ENCODE measurements at places on chromosomes 2 and 18.
A peak's percentile ranks its signal among the peaks of the same experiment; 100 is the strongest.

GRCh38 chr2:239779584-239779983, 245.6 kb downstream of the NDUFA10 start:
- no peak for DNase-seq

- no peak for DNase-seq
Observed at GRCh38 chr2:212505586-212505985, 33.0 kb downstream of the ERBB4 start.

GRCh38 chr2:113829761-113830160, 60.1 kb upstream of the ACTR3 start:
- no peak for DNase-seq

DNA sequence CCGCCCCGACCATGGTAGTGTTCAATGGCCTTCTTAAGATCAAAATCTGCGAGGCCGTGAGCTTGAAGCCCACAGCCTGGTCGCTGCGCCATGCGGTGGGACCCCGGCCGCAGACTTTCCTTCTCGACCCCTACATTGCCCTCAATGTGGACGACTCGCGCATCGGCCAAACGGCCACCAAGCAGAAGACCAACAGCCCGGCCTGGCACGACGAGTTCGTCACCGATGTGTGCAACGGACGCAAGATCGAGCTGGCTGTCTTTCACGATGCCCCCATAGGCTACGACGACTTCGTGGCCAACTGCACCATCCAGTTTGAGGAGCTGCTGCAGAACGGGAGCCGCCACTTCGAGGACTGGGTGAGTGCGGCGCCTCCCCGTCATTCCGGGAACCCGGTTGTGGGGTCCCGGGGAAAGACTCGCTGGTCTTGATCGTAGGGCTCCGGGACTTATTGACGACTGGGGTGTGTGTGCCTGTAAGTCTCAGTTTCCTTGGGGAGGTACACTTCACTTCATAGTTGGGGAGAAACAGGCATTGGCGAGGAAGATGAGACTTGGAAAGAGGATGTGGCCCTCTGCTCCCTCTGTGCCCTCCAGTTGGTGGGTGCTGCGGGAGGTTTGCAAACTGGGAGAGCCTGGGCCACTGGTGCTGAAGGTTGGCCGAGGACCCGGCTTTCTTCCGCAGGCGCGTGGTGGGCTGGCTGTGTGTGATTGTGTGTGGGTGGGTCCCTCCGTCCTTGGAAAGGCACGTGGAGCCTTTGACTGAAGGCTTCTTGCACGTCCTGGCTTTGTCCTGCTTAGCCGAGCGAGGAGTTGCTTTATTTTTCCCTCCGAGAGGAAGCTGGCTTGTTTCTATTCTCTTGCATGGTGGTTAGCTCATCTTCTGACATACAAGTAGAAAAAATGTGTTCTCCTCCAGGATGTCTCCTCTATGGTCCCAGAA, 886 bp downstream of the PRKCE start:
- peak; percentile 28 for DNase-seq

DNA sequence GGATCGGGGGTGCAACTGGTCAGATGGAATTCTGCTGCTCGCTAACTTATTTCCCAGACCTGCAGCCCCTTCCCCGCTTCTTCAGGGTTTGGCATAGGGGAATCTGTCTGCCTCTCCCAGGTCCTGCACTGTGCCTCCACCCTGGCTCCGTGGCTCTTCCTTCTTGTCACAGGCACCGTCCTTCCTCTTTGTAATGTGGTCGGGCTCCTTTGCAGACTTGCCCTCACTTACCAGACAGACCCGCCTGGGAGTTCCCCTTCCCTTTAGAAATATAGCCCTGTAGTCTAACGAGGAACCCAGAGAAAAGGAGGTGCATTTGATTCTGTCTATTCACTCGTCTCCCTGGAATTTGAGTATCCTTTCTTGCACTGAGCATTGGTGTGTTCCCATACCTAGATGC, 63.9 kb upstream of the PAX8 start:
- no peak for DNase-seq

- no peak for DNase-seq
Observed at GRCh38 chr2:74186038-74186437, 7.4 kb upstream of the MOB1A start.

GRCh38 chr2:23363831-23364230, 21.1 kb upstream of the KLHL29 start:
- DNase-seq: no peak

GRCh38 chr18:42936289-42936688, 179.2 kb downstream of the RIT2 start:
- no peak for DNase-seq

- DNase-seq: no peak
Observed at GRCh38 chr2:219595256-219595655, 2.4 kb upstream of the STK11IP start.

DNA sequence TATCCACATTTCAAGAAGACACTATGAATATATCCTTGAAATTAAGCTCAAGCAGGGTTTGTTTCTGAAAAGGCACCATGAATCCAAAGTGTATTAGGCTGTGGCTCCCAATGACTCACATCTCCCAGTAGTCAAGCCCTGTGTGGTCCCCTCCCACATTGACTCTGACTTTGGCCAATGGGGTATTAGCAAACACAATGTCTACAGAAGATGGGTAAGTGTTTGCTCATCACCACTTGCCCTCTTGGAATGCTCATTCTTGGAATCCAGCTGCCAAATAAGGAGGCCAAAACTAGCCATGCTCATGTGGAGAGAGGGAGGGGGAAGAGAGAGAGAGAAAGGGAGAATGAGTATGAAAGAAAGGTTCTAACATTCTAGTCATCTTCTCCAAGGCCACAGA, 490.0 kb downstream of the TXNL1 start:
- DNase-seq: no peak

DNA sequence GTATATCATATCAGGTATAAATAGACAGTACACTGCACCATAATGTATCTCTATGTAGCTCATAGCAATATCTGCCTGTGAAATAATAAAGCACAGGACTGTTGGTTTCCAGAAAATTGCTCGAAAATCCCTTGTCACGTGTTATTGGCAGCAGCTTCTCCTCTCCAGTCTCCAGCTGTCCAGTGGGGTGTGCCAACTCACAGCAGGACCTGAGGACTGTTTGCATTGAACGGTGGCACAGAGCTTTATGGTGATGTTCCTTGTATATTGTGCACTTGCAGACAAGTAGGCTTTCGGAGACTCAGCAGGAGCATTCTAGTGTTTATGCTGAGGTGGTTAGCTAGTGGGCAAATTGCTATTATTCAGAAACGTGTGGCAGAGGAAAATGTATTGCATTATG, 182.2 kb upstream of the ATP5MC3 start:
- DNase-seq: no peak

DNA sequence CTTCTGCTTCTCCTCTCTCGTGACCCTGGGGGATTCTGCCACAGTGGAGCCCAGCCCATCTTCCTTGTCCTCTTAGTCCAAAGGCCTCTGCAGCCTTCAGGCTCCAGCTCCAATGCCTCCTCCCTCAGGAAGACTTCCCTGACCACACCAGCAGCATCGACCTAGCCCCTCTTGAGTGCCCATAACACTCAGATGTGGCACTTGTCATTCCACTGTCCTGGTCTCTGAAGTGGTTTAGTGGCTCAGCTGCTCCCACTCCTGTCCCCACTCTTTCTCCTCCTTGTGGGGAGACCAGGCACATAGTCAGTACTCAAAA, 97.5 kb downstream of the STPG4 start:
- no peak for DNase-seq

- DNase-seq: no peak
Observed at GRCh38 chr2:8998418-8999101, 4.9 kb downstream of the MBOAT2 start.

- DNase-seq: no peak
Observed at GRCh38 chr2:7665880-7666279, 748.7 kb downstream of the RNF144A start.

GRCh38 chr2:39107156-39107555, 13.7 kb downstream of the SOS1 start:
- DNase-seq: no peak

GRCh38 chr18:63253014-63253413, 66.6 kb downstream of the BCL2 start:
- no peak for DNase-seq

- DNase-seq: no peak
Observed at GRCh38 chr2:226813148-226813701, 13.6 kb upstream of the IRS1 start.

DNA sequence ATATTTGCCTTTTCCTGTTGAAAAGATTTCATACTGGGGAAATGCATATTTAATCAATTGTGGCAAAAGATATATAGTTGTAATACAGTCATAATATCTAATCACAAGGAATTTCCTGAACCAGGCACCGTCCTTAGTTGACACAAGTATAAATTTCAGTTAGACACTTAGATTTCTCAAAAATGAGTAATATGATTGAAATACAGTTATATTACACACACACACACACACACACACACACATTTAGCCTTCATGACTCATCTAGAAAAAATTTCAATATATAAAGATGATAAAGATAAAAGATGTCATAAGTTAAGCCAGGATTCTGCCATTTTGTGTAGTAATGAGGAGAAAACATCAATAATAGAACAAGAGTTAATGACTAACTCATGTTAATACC, 258.4 kb upstream of the ZNF804A start:
- no peak for DNase-seq

DNA sequence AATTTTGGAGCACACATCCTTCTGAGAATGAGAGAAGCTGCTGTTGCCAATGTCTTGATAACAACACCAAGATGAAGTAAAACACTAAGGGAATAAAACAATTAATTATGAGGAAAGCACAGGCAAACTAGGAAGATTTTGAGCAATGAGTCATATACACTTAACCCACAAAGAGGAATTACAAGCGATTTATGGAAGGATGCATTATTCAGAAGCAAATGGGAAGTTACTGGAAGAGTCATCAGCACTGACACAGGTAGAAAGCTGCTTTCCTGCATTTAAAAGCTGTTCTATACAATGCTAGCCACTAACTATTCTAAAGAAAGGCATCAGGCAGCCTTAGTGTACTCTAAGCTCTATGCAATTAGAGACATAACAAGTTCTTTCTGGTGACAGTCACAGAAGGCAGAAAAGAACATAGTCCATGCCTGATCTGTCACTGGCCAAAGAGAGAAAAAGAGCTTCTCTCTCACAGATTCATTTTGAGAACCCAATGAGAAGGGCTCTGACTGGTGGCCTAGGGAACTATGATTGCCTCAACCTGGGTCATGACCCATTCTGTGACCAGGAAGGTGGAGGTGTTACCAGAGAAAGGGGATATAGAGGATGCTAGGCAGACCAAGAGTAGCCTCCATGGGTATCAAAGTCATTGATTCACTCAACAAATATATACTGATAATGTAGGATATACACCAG, 45.4 kb downstream of the M1AP start:
- no peak for DNase-seq

DNA sequence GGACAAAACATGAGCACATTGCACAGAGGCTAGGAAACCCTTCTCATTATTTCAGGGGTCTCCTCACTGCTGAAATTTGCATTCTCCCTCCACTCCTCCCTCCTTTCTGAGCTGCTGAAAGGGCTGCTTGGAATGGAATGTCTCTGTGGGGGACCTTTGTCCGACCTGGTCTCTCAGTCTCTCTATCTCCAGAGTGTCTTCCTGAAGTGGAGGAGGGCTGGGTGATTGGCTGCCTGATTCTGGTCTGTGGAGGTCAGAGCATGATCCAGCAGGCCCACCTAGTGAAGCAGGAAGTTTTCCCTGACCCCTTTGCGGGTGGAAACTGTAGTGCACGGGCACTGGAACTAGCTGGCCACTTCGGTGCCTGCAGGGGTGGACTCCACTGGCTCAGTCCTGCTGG, 560.5 kb upstream of the HS6ST1 start:
- no peak for DNase-seq

- DNase-seq: no peak
Observed at GRCh38 chr2:61233581-61233980, 71.6 kb downstream of the C2orf74 start.

- no peak for DNase-seq
Observed at GRCh38 chr2:126669772-126670171, 13.8 kb downstream of the GYPC start.

- no peak for DNase-seq
Observed at GRCh38 chr2:175259164-175259563, 77.7 kb upstream of the ATP5MC3 start.

- no peak for DNase-seq
Observed at GRCh38 chr2:21451403-21451802, 327.6 kb downstream of the TDRD15 start.

GRCh38 chr2:116094196-116094595, 1651.8 kb downstream of the DPP10 start:
- DNase-seq: no peak

DNA sequence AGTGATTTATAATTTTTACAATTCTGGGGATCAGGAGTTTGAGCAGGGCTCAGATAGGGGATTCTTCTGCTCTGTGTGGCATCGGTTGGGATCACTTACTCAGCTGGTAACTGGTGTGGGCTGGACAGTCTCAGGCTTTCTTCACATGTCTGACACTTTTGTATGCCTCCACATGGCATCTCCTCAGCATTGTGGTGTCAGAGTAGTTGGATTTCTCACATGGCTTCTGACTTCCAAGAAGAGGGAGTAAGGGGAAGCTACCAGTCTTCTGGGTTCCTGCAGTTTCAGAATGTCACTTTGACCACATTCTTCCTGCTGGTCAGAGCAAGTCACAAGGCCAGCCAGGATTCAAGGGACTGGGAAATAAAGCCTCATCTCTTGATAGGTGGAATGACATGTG, 55.6 kb downstream of the NCOA1 start:
- DNase-seq: no peak

- no peak for DNase-seq
Observed at GRCh38 chr2:117948615-117949014, 65.3 kb downstream of the CCDC93 start.

- DNase-seq: no peak
Observed at GRCh38 chr18:21769206-21769605, 28.6 kb downstream of the MIB1 start.

- peak; percentile 18 for DNase-seq
Observed at GRCh38 chr2:157158111-157158510, 99.4 kb upstream of the GALNT5 start.

GRCh38 chr2:231017231-231017598, 20.1 kb upstream of the C2orf72 start:
- no peak for DNase-seq

- no peak for DNase-seq
Observed at GRCh38 chr18:7605705-7606104, 38.6 kb downstream of the PTPRM start.

- no peak for DNase-seq
Observed at GRCh38 chr2:197705912-197706838, 1.0 kb downstream of the MARS2 start.

DNA sequence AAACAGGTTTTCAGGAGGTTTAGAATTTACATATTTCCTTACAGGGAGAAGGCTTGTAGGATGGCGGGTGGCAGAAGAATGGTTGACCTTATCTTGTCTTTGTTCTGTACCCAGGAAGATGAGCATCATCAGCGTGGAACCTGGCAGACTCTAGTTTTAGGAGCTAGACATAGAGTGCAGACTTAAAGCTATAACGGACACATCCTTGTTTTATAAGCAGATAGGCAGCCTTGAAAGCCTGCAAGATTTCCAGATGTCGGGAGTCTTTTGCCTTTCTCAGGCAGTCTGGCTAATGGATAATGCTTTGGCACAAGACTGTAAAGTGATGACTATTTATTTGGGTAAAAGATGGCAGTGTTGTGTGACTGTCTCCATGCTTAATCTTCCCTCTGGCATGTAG, 11.7 kb downstream of the AQP12B start:
- no peak for DNase-seq

Measured in amniotic stem cell (primary cell).